ENCODE measurements at places on chromosomes 7 and 10. TPM values are rescaled to one million over a fixed set of nuclear protein-coding genes. Genes with fewer than 3 reads are reported as not detected.

CREB5 gene
- total RNA-seq = 18.4 TPM

- DNase-seq = no peak
Measured at GRCh38 chr7:150466477-150466876, 16.0 kb downstream of the GIMAP8 start.

GRCh38 chr7:131533151-131533559, 23.3 kb downstream of the PODXL start:
- no peak for DNase-seq

GRCh38 chr10:101903827-101904550, 60.4 kb upstream of the KCNIP2 start:
- DNase-seq = no peak

DNA sequence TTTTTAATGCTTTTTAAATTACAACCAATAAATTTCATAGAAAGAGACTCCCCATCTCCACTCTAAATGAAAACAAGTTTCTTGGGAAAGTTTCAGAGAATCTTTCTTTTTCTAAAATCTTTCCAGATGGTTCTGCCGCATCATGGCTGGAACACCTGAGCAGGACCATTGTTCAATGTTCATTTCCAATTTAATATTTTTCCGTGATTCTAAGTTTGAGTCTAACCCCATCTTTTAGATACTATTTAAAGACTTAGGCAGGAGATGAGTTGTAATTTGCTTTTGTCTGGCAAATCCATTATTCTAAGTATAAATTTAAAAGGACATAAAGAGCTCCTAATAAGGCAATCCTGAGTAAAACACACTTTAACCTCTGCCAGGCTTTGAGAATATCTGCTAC, 325.2 kb downstream of the BICC1 start:
- DNase-seq = no peak

- peak; percentile 100 for DNase-seq
Measured at GRCh38 chr7:44581879-44582603, at the start of gene TMED4. Gene TMED4, minus strand, starts transcription at chr7:44582231. Its CDS starts 25 bp downstream, at chr7:44582206.

GRCh38 chr7:44398511-44398911, 73.1 kb upstream of the CAMK2B start:
- DNase-seq = peak; percentile 49

- DNase-seq = peak; percentile 8
Measured at GRCh38 chr10:43252166-43252782, 14.6 kb downstream of the RASGEF1A start.

All from heart left ventricle (tissue), 16 donors.